ENCODE measurements at places on chromosomes 7 and 10. TPM values are rescaled to one million over a fixed set of nuclear protein-coding genes. Genes with fewer than 3 reads are reported as not detected.

C10orf105 gene
- 0.11 TPM for total RNA-seq

UNC5B gene
- 2.1 TPM for total RNA-seq

FOXL3 gene
- not detected for total RNA-seq

SLC18A3 gene
- 1.7 TPM for total RNA-seq

TLX1 gene
- total RNA-seq, result not detected

DNA sequence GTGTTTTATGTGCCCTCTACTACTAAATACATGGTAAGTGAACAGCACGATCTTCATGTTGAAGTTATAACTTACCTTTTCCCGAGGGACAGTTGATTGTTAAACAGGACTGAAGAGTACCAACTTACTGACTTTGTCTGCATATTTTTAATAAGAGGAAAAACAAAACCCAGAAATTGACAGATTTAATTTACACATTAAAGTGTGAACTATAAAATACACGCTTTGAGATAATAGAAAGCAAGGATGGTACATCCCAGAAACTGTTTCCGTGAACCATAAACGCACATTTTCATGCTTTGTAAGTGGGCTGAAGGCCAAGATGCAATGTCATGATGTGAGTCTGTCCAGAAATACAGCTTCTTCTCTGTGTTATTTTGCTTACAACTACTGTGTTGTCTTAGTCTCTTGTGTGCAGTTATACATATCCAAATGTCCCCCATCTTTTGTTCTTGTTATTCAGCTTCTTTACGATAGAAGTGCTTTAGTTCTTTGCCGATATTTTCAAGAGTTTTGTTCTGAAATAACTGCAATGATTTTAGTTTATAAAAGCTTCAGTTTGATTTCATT lies 190.1 kb downstream of the MLLT10 start:
- no peak overlapping the region for H3K4me3 ChIP-seq
- H3K27me3 ChIP-seq, result no peaks in the 10 kb centered on the region
- H3K27ac ChIP-seq, result no peak overlapping the region
- H3K4me1 ChIP-seq, result peaks cover 23% of the 10 kb centered on the region

DNA sequence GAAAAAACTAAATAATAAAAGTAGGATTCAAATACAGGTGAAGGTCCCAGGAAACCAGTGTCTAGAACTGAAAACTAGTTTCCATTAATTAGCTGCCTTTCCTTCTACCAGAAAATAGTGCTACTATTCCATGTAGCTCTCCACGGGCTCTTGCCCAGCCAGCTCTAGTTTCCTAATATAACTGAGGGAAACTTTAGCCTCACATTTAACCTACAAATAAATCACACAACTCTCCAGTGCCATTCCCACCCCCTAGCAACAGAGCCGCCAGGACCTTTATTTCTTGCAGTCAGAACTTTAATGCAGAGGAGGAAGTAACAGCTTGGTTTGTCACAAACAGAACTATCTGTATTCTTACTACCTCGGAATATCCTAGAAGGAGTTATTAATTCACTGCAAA lies 10.3 kb downstream of the TOMM7 start:
- no peak for DNase-seq
- H3K36me3 ChIP-seq, result peaks cover 27% of the 10 kb centered on the region
- H3K27me3 ChIP-seq, result no peaks in the 10 kb centered on the region
- H3K27ac ChIP-seq, result no peak overlapping the region
- H3K4me1 ChIP-seq, result no peaks in the 10 kb centered on the region
- no peak overlapping the region for H3K4me3 ChIP-seq

GRCh38 chr7:151721694-151722093 lies 155.2 kb downstream of the PRKAG2 start:
- peaks cover 66% of the 10 kb centered on the region for H3K4me1 ChIP-seq
- DNase-seq, result no peak
- no peaks in the 10 kb centered on the region for H3K36me3 ChIP-seq
- no peaks in the 10 kb centered on the region for H3K27me3 ChIP-seq

GRCh38 chr10:32963096-32963495 lies 5.1 kb upstream of the ITGB1 start:
- H3K4me1 ChIP-seq, result peaks cover 55% of the 10 kb centered on the region
- no peaks in the 10 kb centered on the region for H3K27me3 ChIP-seq
- DNase-seq, result no peak
- H3K27ac ChIP-seq, result peak overlapping the region; percentile 98
- H3K36me3 ChIP-seq, result no peaks in the 10 kb centered on the region
- no peak overlapping the region for H3K4me3 ChIP-seq

- DNase-seq, result no peak
- H3K27me3 ChIP-seq, result no peaks in the 10 kb centered on the region
- H3K4me3 ChIP-seq, result no peak overlapping the region
- no peaks in the 10 kb centered on the region for H3K36me3 ChIP-seq
- H3K27ac ChIP-seq, result no peak overlapping the region
Observed at GRCh38 chr7:91408388-91409154, 144.3 kb downstream of the FZD1 start.

GRCh38 chr7:44240983-44241510 lies 40.3 kb downstream of the YKT6 start:
- peak overlapping the region; percentile 30 for H3K4me3 ChIP-seq
- no peak for DNase-seq
- peaks cover 24% of the 10 kb centered on the region for H3K27me3 ChIP-seq
- H3K27ac ChIP-seq, result no peak overlapping the region

GRCh38 chr7:141737118-141737835 lies 881 bp upstream of the SSBP1 start:
- no peaks in the 10 kb centered on the region for H3K27me3 ChIP-seq
- H3K4me1 ChIP-seq, result peaks cover 15% of the 10 kb centered on the region
- H3K4me3 ChIP-seq, result peak overlapping the region; percentile 77
- peaks cover 24% of the 10 kb centered on the region for H3K36me3 ChIP-seq
- no peak for DNase-seq
- H3K27ac ChIP-seq, result peak overlapping the region; percentile 83

GRCh38 chr7:12436126-12436525 lies 32.5 kb upstream of the VWDE start:
- no peaks in the 10 kb centered on the region for H3K36me3 ChIP-seq
- no peak overlapping the region for H3K4me3 ChIP-seq
- DNase-seq, result no peak
- no peaks in the 10 kb centered on the region for H3K27me3 ChIP-seq
- H3K4me1 ChIP-seq, result no peaks in the 10 kb centered on the region
- no peak overlapping the region for H3K27ac ChIP-seq

DNA sequence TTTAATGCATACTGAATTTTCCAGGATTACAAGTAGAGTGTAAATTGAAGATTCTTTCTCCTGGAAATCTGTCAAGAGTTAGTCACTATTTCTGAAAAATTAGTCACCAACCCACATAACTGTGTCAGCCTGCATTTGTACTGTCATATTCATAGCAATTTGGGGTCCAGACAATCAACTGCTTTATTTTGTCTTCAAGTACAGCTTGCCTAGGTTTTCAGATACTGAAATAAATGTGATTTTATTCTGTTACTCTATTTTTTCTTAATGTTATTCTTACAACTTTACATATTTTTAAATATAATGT lies 55.1 kb downstream of the CUBN start:
- H3K27me3 ChIP-seq, result no peaks in the 10 kb centered on the region
- no peak overlapping the region for H3K4me3 ChIP-seq
- DNase-seq, result no peak
- H3K36me3 ChIP-seq, result no peaks in the 10 kb centered on the region
- H3K27ac ChIP-seq, result no peak overlapping the region
- peaks cover 14% of the 10 kb centered on the region for H3K4me1 ChIP-seq

DNA sequence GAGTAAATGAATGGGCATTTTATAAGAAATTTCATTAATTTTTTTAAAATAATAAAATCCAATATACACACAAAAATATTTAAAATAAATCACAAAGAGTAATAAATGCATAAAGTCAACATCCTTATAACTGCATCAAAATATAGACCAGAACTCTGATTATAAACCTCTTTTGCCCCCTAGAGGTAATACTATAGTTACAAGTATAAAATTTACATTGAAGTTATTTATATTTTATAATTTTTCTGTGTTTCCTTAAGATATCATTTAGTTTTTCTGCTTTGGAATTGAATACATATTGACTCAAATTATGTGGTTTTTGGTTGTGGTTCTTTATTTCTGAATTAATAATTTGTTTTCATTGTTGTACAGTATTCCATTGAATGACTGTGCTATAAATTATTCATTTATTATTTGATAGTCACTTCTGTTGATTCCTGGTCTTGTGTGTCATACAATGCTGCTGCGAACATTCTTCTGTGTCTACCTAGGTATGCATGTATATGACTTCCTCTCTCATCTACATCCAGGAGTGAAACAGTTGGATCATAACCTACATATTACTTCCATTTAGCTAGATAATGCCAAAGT lies 673.6 kb downstream of the IPMK start:
- no peak overlapping the region for H3K4me3 ChIP-seq
- H3K4me1 ChIP-seq, result no peaks in the 10 kb centered on the region
- no peak overlapping the region for H3K27ac ChIP-seq
- DNase-seq, result no peak
- no peaks in the 10 kb centered on the region for H3K27me3 ChIP-seq

DNA sequence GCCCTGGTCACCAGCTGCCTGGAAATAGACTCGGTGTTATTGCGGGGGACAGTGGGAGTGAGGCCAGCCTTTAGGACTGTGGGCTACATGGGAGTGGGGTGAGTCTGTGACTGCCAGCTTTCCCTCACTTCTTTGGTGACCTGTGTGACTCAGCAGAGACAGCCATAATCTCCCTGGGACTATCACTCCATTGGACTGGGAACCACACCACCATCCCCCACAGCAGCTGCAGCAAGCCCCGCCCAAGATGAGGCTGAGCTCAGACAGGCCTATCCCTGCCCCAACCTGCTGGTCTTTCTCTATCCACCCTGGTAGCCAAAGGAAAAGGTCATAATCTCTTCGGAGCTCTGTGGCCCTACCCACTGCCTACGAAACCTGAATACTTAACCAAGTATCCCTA lies 263.2 kb downstream of the FZD1 start:
- H3K36me3 ChIP-seq, result no peaks in the 10 kb centered on the region
- H3K27me3 ChIP-seq, result no peaks in the 10 kb centered on the region
- no peak overlapping the region for H3K4me3 ChIP-seq
- no peaks in the 10 kb centered on the region for H3K4me1 ChIP-seq
- DNase-seq, result no peak
- no peak overlapping the region for H3K27ac ChIP-seq

DNA sequence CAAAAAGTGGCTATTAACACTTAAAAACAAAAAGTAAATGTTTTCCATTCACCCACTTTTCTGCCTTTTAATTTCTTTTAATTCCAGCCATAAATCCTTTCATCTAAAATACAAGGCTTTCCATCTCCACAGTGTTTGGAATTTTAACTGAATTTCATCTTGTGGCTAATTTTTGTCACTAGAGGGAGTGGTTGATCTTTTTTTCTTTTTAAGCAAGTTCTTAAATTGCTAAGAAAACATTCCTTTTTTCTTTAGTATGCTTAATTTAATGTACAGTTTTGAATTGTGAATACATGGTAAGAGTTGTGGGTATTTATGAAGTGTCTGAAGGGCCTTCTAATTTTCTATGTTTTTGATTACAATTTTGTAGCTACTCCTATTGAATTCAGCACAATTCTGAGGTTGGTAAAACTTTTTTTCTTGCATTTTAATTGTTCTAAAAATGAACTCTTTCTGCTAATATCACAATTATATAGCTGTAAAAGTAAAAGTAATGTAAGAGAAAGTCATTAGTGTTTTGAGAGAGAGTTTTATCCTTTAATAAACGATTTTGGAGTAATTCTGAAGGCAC lies 54.9 kb upstream of the ANK3 start:
- H3K27ac ChIP-seq, result no peak overlapping the region
- H3K36me3 ChIP-seq, result no peaks in the 10 kb centered on the region
- DNase-seq, result no peak
- H3K4me3 ChIP-seq, result no peak overlapping the region
- H3K27me3 ChIP-seq, result no peaks in the 10 kb centered on the region

GRCh38 chr7:121006711-121007315 lies 18.3 kb downstream of the CPED1 start:
- H3K27ac ChIP-seq, result no peak overlapping the region
- no peak overlapping the region for H3K4me3 ChIP-seq
- no peak for DNase-seq
- no peaks in the 10 kb centered on the region for H3K27me3 ChIP-seq

DNA sequence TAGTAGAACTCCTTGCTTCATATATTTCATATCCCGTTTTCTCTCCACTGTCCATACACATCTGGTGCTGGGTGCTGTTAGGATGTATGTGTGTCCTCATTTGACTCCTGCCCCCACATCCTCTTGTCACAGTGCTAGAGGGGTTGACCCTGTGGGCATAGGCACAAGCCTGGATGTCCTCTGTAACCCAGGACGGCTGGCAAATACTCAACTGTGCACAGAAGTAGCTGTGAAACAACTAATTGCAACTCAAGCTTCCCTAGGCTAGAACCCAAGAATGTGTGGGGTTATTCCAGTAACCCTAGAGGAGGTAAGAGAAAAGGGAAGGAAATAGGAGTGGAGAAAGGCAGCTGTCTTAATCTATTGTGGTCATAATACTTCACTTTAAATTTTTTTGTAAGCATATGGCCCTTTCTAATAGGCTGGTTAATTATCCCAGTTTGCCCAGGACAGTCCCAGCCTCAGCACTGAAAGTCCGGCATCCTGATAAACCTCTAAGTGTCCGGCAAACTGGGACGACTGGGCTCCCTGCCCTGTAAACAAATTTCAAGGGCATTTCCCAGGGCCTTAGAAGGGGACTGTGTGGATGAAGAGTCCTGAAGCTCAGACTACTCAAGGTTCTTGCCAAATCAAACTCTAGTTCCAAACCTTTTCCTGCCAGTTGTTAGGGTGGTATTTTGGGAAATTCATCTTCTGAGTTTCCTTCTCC lies 283.2 kb upstream of the CELF2 start:
- no peaks in the 10 kb centered on the region for H3K36me3 ChIP-seq
- no peak overlapping the region for H3K4me3 ChIP-seq
- peak; percentile 85 for DNase-seq
- H3K27ac ChIP-seq, result no peak overlapping the region
- H3K27me3 ChIP-seq, result no peaks in the 10 kb centered on the region
- H3K4me1 ChIP-seq, result no peaks in the 10 kb centered on the region

DNA sequence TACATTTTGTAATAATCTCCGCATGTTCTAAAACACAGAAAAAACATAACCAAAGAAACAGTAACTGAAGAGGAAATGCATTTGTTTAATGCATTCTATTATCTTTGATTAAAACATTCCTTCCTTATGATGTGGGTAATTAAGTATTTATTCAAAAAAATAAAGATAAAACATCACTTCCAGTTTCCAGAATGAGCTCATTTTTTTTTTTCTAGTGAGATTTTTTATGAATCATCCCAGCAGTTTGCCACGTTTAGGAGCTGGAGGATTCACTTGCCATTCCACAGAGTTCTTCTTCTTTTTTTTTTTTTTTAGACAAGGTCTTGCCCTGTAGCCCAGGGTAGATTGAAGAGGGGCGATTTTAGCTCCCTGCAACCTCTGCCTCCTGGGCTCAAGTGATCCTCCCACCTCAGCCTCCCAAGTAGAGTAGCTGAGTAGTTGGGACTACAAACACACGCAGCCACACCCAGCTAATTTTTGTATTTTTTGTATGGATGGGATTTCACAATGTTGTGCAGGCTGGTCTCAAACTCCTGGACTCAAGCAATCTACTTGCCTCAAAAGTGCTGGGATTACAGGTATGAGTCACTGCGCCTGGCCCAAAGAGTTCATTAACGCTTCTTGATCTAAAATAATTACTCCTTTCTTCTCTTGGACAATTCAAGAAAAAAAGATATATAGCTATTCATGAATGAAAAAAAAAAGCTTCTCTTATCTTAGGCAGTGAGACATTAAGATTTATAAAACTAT lies 177.3 kb downstream of the DKK1 start:
- no peak overlapping the region for H3K4me3 ChIP-seq
- no peak overlapping the region for H3K27ac ChIP-seq
- H3K27me3 ChIP-seq, result no peaks in the 10 kb centered on the region
- DNase-seq, result no peak
- H3K36me3 ChIP-seq, result no peaks in the 10 kb centered on the region

- no peaks in the 10 kb centered on the region for H3K27me3 ChIP-seq
- H3K4me3 ChIP-seq, result no peak overlapping the region
- no peak overlapping the region for H3K27ac ChIP-seq
- DNase-seq, result no peak
Observed at GRCh38 chr10:46520381-46520780, 36.1 kb downstream of the GPRIN2 start.

Data from esophagus muscularis mucosa (tissue), 4 donors.